Right lobe of liver (tissue), 6 donors: ENCODE measurements at places on chromosomes 1 and 21. TPM values are rescaled to one million over a fixed set of nuclear protein-coding genes. Genes with fewer than 3 reads are reported as not detected.

GRCh38 chr1:57770772-57771171 is 346.9 kb upstream of the DAB1 start:
- no peak for DNase-seq

DNA sequence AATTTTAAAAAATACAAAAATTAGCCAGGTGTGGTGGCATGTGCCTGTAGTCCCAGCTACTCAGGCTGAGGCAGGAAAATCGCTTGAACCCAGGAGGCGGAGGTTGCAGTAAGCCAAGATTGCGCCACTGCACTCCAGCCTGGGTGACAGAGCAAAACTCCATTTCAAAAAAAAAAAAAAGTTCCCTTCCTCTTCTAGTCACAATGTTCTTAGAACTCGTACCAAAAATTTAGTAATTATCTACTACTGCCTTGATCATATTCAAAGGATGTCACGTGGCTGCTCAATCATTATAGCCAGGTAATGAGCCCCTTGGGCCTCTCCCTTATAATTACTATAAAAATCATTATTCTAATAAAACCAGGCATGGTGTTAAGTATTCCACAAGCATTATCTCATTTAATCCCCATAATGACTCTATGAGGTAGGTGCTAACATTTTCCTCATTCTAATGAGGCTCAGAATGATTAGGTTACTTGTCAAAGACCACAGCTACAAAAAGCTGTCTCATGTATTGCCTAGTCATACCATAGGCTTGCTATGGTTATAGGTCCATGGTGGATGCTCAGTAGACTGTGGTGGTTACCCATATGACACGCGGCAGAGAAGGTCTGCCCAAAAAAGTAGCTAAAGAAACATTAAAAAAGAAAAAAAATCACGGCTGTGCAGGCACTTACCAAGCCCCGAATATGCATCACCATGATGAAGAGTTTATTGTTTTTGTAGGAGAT is 15.5 kb upstream of the PPP1R15B start:
- DNase-seq: no peak

SAMSN1 gene
- total RNA-seq: 3.8 TPM

- no peak for DNase-seq
Measured at GRCh38 chr21:42546433-42546832, 32.8 kb downstream of the SLC37A1 start.

DNA sequence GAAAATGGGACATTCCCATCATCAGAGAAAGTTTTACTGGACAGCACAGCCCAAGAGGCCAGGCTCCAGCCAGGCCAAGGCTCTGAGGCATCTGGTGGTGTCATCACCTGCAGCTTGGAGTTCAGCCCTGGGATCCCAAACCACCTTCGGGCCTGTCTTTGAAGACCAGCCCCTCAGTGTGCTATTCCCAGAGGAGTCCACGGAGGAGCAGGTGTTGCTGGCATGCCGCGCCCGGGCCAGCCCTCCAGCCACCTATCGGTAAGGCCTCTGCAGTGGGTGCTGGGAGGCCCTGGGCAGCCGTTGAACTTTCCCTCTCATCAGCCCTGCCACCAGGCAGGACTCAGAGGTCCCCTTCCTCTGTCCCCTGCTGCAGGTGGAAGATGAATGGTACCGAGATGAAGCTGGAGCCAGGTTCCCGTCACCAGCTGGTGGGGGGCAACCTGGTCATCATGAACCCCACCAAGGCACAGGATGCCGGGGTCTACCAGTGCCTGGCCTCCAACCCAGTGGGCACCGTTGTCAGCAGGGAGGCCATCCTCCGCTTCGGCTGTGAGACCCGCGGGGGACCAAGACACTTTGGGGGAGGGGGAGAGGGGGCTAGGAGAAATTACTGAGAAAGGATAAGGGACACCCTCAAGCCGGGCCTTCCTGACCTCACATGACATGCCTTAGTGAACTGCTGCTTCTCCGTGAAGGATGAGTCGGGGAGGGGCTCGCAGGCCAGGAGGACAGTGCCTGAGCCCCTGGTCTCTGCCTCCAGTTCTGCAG is 15.0 kb downstream of the CNTN2 start:
- DNase-seq: no peak

AKIRIN1 gene
- total RNA-seq: 25.7 TPM

DNA sequence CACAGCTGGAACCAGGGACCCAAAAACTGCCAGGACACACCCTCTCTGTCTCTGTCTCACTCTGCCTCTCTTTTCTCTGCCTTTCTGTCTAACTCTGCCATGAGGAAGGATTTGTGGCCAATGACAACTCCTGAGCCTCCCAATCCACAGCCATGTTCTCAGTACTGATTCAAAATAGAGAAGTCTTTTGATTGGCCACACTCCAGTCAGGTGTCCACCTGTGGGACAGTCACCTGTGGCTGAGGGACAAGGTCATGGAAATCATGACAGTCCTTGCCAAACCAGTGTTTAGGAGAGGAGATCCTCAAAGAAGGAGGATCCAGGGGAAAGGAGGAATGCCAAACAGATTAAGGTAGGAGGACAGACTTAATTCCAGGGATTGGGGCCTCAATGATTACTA is 15.8 kb downstream of the TINAGL1 start:
- no peak for DNase-seq

GRCh38 chr1:11740258-11741192 is 4.6 kb downstream of the AGTRAP start:
- DNase-seq: no peak
